GM12864 (cell line): ENCODE measurements at places on chromosomes 1 and 21.

DNA sequence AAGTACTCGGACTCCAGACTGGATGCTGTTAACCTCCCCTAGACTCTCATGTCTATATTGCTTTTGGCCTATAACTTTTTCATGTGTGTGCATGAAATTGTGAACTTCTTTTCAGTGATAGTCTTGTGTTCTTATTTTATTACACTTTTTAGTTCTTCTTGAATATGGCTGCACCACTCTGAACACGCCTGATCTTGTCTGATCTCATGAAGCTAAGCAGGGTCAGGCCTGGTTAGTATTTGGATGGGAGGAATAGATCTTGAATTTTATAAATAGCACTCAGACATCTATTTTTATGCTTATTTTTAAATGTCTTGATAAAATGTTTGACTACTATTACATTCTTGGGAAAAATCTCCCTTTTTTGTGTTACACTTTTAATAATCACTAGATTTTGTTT lies 22.4 kb downstream of the TCP10L start:
- no peak for DNase-seq

DNA sequence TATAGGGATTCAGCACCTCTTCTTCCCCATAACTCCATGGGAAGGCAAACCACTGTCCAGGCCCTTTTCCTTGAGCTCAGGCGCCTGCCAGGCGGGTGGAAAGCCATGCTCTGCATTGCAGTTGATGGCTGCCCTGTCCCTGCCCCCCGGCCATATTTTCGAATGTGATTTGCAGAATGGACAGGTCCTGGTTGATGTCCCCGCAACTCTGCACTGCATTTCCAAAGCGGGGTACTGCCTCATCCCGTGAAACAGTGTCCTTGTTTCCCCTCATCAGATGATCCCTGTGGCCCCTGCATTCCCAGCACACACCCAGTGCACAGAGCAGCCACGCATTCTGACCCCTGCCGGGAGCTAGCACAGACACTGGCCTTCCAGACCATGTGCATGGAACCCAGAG lies 33.7 kb upstream of the SCMH1 start:
- no peak for DNase-seq

DNA sequence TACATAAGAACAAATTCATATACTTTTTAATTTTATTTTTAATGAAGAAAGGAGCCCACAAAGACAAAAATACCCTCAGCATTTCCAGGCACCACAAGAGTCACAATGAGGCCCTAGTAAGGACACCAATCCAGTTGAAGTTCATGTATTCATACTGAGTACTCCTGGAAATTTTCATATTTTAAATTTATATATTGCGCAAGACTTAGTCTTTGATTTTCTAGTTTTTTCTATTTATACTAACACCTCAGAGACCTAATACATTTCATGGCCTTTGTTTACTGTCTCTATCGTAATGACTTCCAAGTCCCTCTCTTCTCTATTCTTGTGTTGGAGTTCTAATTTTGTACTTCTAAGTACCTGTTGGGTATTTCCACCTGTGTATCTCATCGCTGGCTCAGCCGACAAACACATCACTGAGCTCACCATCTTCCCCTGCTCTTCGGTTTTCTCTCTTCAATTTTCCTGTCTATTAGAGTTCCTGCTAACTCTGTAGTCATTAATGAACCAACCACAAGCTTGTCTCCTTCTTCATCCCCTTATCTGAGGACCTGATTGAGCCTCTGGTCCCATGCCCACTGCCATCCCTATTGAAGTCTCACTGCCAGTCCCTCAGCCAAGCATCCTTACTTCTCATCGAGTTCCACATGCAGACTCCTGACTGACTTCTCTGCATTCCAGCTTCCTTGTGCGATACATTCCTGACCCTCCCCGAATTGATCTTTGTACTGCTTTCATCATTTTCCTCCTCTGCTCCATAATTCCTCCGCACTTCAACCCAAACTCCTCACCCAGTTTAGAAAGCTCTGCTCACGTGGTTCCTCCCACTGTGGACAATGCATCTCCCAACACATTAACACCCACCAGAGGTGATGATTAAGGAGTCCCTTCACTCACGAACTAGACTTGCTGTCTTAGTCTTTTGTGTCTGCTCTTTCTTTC lies 17.3 kb upstream of the IRF2BP2 start:
- DNase-seq = no peak

GRCh38 chr1:240030236-240030635 lies 61.4 kb upstream of the FMN2 start:
- DNase-seq = no peak

DNA sequence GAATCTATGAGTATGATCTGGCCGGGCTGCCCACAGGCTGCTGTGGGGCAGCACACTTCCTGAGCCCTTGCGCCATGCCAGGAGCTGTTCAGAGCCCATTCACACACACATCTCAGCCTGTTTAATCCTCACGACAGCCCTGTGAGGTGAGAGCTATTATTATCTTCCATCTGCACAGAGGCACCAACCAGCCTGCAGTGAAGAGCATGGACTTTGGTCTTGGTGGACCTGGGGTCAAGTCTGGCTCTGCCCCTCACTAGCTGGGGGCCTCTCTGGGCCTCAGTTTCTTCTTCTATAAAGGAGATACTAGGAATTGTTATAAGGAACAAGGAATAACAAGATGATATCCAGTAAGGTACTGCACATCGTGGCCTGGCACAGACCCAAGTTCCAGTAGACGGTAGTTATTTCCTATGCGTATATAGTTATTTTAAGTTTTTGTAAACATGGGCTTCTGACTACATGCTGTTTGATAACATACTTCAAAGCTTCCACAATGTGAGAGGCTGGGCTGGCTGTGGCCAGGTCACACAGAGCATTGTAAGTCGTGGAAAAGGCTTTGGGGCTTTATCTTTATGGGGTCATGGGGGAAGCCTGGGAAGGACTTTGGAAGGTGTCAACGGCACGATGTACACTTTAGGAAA lies 3.4 kb upstream of the PADI2 start:
- no peak for DNase-seq

GRCh38 chr1:113747376-113747775 lies 11.9 kb downstream of the PHTF1 start:
- DNase-seq = no peak

- DNase-seq = no peak
These were observed 37.2 kb downstream of the SETD4 start for GRCh38 chr21:36023092-36023480.

- no peak for DNase-seq
These were observed 24.6 kb downstream of the B3GALT5 start for GRCh38 chr21:39637197-39637970.

GRCh38 chr1:230977761-230978490 lies 735 bp downstream of the TTC13 start:
- DNase-seq = no peak

GRCh38 chr1:151067185-151067584 lies 3.4 kb upstream of the GABPB2 start:
- DNase-seq = no peak

DNA sequence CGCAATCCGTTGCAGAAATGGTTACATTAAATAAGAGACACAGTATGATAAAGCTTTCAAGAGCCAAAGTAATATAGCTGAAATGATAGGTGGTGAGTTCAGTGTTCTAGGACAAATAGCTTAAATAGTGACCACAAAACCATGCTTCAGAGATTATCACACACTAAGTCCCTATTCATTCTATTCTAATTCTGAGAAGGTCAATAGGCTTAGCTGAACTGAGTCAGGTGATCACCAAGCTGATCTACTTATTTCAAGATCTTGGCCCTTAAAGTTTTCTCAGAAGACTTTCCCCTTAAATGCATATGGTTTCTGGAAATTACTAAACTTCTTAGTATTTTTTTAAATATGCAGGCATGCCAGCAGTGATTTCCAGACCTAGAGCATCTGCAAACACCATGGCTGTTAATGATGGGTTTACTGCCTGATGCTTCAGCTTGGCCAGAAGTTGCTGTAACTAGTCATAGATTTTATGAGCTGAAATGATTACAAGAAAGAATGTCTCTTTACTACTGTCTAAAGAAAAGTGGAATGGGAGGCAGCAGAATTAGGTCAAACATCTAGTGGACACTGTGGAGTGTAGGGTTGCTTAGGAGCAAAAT lies 242.9 kb downstream of the ST6GALNAC3 start:
- DNase-seq = no peak

DNA sequence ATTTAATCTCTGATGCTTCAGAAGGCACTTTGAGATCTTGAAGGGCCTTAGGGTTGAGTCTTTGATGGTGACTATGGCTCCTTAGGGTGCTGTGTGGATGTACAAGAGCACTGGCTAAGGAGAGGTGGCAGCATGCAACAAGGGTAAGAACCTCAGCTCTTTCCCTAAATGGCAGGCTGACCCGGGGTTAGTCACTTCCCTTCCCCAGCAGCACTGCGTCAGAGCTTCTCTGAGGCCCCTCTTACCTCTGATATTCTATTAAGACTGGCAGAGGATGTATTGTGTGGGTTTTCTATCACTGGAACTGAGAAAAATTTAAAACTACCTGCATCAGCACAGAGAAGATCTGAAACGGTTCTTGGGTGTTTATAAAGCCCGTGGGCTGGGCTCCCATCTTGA lies 11.8 kb downstream of the C1orf116 start:
- DNase-seq = no peak

DNA sequence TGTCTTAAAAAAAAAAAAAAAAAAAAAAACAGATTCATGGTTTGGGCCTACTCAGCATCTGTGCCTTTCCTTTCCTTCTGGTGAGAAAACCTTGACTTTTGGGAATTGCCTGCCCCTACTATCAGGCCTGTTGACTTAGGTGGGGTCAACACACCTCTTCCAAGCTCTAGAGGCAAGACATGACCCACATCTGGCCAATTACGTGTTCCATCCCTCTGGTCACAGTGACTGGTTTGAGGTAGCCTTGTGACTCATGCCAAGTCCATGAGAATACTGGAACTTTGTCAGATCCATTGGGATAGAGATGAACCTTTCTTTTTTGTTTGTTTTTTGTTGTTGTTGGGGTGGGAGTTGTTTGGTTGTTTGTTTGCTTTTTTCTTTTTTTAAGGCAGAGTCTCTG lies 37.3 kb upstream of the KHDRBS1 start:
- DNase-seq = no peak

DNA sequence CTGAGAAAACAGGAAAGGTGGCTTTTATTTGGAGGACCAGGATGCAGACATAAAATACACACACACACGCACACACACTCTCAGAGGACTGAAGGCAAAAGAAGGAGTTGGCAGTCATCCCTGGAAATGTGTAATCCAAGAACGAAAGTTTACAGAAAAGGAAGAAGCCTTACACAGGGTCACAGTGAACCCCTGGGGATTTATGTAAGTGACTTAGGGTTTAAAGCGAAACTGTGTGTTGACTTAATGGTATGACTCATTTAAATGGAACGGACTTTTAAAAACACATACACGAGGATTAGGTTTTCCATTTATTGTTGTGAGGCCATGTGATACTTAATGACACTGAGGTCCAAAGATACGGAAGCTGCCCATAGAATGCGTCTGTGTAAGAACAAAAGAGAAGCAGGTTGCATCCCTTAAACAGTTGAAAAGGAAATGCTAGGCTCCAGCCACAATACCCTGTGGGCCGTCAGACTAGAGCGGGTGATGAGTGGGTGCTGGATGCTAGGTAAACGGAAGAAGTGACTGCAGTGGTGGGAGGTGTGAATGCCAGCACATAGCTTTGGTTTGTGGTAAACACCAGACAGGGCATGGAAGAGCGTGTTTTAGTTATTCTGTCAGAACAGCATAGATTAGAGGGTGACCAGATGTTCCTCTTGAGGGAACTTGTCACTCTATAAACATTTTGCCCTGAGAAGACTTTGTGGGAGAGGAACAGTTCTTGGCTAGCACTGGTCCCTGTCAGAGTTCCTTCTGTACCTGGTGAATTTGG lies 21.6 kb upstream of the BCL10 start:
- no peak for DNase-seq

- DNase-seq = no peak
These were observed 484.8 kb downstream of the BRINP3 start for GRCh38 chr1:189992856-189993255.

- no peak for DNase-seq
These were observed 52.1 kb upstream of the AKT3 start for GRCh38 chr1:243902100-243902499.

DNA sequence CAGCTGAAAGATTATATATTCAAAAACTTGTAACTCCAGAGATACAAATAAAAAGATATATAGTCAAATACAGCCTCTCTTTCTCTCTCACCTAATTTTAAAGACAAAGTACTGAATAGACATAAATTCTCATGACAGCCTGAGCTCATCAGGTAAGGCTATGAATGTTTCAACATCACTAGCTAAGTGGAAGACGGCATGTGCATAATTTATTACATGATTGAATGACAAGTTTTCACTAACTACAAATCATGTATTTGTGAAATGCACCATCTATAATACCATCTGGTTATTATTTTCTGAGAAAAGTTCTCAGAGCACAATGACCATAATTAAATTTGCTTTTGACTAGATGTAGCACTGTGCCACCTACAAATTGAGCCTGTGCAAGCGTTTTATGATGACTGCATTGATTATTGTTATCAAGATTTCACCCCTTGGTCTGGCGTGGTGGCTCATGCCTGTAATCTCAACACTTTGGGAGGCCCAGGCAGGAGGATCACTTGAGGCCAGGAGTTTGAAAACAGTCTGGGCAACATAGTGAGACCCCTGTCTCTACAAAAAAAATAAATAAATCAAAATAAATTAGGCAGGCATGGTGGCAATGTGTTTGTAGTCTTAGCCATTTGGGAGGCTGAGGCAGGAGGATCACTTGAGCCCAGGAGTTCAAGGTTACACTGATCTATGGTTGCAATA lies 128.2 kb downstream of the APP start:
- no peak for DNase-seq

DNA sequence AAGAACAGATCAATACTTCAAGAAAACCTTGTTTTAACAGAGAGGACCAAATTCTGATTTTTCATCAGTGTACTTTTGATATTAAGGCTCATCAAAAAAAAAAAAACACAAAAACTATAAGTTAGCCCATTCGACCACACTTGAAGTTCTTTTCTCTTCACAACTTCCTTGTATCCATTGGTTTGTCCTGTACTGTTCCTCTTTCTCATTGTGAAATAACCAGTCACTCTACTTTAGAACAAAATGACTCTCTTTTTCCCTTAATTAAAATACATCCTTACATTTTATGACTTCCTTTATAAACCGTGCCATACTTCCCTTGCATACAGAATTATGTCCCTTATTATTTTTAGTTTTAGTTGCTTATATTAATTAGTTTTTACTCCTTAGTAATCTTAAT lies 8.4 kb downstream of the QSOX1 start:
- DNase-seq = no peak

DNA sequence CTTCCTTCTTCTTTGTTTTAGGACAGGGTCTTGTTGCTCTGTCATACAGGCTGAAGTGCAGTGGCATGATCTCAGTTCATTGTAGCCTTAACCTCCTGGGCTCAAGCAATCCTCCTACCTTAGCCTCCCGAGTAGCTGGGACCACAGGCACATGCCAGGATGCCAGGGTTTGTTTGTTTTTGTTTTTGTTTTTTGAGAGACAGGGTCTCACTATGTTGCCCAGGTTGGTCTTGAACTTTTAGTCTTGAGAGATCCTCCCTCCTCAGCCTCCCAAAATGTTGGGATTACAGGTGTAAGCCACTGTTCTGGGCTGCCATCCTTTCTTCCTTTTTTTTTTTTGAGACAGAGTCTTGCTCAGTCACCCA lies 56.5 kb upstream of the SLC45A1 start:
- DNase-seq = no peak
